ENCODE measurements at places on chromosomes 7 and 10. TPM values are rescaled to one million over a fixed set of nuclear protein-coding genes. Genes with fewer than 3 reads are reported as not detected.

DNA sequence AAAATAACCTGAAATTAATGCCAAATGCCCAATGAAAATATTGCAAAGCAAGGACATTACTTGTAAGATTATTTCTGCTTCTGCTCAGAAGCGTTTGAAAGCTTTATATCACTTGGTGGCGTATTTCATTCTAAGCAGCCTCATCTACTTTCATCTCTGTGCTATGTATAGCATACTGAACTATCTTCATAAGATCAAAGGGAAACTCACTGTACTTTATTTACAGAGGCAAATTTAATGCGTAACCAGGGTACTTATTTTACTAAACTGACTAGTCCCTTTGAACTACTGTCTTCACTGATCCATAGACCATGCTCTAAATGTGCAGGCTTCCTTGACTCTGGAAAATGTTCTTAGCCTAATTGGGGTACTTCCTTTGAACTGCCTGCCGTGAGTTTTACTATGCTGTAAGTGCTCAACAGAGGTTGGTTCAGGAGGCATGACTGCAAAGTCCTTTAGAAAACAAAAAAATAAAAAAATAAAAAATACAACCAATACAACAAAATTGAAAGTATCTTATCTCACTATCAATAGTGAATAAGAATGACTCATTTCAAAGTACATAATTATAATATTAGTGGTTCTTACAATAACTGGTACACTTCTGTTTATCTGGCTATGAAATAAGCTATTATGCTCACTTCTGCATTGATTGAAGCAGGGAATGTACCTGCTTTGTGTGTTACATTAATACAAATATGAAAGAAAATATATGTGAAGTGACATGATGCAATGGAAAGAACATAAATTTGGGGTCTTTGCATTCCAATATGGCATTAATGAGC, 41.0 kb upstream of the TSPAN12 start:
- no peak for DNase-seq

DNA sequence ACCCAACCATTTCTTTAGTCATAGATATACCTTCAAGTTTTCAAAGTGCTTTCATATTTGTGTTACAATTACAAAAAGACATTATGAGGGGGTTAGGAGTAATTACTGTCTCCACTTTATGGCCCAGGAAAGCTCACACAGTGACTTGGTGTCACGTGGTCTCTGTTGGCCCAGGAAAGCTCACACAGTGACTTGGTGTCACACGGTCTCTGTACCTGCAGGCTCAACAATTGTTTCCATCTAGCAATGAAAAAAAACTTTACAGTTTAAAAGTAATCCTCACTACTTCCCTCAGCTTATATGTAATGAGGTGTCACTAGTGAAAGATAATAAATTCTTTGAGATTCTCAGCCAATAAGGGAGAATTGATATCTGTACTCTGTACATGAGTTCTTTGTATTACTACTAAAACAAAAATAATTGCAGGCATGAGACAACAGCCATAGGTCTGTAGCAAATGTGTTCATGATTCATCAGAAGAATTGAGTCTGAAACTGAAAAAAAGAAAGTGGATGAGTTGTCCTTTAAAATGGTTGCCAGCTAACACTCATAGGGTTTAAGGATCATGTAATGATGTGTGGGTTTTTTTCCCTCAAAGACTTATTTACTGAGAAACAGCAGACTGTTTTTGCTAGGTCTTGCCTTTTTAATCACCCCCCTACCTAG, 10.9 kb downstream of the OGDH start:
- DNase-seq: peak; percentile 70

DNA sequence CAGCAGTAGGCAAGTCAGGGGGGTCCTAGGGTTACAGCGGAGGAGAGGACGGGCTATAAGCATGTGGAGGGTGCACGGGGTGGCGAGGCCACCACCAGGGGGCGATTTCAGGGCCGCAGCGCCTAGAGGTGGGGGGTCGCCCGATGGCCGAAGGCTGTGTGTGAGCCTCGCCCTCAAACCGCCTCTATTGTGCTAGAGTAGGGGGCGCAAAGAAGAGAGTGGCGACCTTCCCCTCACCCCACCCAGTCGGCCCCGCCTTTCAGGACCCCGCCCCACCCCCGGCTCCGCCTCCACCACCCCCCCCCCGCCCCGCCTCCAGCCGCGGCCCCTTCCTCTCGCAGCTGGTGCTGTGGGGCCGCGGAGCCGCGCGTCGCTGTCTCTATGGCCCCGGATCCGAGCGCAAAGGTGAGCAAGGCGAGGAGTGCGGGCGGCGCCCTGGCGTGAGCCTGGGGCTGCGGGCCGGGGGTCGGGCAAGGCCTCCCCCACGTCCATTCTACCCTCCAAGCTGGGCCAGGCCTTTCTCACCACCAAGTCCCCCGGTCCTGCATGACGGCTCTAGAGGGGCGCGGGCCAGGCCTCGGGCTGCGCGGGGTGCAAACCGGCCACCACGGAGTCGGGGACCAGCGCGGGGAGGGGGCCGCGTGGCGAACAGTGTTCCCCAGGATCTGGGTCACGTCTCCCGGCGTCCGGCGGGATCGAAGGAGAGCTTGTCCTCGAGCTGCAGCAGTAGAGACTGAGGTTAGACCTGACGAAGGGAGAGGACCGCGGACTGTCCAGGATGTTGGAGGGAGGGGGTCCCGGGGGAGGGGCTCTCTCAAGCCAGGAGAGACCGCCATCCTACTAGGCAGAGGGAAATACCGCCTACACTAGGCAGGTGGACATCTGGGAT, at the start of gene SEMA4G:
TSS of gene SEMA4G (plus strand) at position 318 of the 889 bp plus-strand sequence. CDS start 3,409 bp downstream, outside the sequence.
- DNase-seq: no peak

GRCh38 chr10:124611738-124612137, 132.4 kb downstream of the FAM53B start:
- DNase-seq: no peak

- no peak for DNase-seq
Measured at GRCh38 chr10:60257767-60258428, 131.8 kb downstream of the ANK3 start.

DNA sequence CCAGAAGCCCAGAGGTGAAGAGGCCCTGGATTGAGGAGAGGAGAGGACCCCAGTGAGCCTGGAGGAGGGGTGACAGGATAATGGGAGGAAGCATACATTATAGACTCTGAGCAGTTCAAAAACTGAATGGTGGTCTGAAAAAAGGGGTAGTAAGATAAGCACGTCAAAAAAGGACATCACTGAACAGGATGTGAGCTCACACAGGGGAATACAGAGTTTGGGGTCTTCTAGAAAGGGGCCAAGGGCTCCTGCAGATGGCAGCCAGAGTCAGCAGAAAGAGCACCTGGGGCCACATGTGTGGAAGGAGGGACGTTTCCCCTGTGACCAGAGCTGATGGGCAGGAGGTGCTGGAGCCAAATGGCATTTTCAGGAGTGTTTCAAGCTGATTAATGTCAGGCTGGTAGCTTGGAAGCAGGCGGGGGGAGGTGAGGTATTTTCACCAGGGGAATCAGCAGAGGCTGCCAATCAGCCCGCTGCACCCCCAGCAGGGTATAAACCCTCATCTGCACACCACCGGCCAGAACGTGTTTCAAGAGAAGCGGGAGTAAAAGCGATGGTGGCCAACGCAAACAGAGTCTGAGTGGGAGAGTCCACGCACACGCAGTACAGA, 85.8 kb downstream of the TNS3 start:
- DNase-seq: no peak

GRCh38 chr10:48527756-48528155, 77.1 kb downstream of the ARHGAP22 start:
- no peak for DNase-seq

DNA sequence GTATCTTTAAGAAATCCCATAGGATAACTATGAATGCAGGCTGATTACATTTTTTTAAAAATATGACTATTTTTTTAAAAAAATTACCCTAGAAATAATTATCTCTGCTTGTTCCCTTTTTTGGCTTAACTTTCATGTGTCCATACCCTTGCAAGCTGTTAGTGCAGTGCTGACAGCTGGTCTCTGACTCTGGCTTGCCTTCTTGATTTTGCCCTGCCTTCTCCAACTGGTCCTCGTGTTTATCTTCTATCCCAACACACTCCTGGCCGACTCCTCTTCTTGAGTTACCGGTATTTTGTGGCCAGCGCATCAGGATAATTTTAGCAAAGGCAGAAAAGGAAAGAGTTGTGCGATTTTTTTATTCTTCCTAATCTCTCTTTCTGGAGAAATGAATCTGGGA, 111.7 kb upstream of the STARD3NL start:
- DNase-seq: no peak

DNA sequence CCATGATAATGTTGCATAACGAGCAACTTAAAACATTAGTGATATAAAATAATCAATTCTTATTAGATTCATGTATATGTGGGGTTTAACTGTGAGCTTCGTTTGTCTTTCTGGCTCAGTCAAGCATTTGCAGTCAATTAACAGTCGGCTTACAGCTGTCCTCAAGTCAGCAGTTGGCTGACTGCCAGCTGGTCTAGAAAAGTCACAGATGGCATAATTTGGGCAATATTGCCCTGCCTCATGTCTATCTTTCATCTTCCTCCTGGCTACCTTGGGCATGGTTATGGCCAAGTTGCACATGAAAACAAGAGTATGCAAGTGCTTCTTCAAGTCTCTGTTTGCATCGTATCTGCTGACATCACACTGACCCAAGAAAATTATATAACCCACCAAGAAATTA, 186.1 kb upstream of the ZWINT start:
- DNase-seq: no peak

DNA sequence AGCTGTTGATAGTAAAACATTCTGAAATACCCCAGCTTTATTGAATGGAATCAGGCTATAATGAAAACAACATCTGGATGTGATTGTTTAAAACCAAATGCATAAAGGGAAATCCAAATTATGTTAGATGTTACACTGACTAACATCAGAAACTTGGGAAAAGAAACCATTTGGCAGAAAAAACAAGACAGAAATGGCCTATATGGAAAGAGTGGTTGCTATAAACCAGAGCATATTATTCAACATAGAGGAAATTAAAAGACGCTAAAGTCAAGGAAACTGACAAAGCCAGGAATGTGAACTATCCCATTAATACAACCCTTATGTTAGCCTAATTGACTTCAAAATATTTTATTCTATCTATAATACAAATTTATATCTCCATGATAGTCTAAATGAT, 53.0 kb upstream of the CABCOCO1 start:
- no peak for DNase-seq

GRCh38 chr7:158815800-158816128, 13.5 kb downstream of the ESYT2 start:
- no peak for DNase-seq

- peak; percentile 70 for DNase-seq
Measured at GRCh38 chr10:99551158-99551557, 18.4 kb downstream of the NKX2-3 start.

DNA sequence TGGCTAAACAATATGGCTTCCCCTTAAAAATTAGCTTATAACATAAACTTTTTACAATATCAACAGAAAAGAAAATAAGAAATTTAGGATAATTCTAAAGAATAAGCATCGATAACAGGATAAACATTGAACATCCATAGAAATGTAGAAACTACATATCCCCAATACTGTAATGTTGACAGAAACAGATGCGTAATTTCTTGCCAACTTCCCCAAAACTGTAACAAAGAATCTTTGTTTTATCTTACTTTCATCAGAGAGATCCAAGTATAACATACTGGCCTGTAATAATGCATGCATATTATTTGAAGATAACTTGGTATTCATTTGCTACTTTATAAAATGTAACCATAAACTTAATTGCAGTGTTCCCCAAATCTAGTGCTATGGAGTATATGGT, 339.9 kb downstream of the ARL4A start:
- no peak for DNase-seq

DNA sequence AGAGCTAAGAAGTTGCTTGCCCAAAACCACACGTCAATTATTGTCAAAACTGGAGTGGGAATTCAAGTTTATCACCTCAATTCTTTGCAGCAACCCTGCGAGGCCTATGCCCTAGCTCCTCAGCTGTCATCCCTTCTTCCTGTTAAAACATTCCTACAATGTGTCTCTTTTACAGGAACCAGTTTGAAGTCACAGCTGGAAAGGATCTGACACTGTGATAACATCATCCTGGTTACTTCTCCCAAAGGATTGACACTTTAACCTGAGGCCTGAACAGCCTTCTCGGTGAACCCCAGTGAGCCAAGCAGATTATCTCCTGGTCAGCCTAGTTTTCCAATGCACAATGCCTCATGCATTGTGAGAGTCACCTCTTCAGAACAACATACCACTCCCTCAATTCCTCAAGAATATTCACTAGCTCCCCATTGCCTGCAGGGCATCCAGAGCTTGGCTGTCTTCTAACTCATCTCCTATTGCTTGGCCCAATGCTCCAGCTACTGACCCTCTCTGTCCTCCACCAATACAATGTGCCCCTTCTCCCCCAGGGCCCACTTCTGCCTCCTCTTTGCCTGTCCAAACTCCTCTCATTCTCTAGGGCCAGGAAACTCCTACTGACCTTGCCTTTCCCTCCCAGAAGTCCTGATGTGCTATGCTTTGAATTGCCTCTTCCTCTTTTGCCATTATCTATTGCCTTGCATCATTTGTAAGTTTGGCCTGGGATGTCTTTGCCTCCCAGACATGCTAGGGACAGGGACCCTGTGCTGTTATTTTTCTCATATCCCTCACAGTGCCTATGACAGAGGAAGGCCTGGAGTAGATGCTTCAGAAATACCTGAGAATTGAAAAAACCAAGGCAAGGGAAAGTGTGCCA, 10.4 kb upstream of the DLG5 start:
- no peak for DNase-seq

DNA sequence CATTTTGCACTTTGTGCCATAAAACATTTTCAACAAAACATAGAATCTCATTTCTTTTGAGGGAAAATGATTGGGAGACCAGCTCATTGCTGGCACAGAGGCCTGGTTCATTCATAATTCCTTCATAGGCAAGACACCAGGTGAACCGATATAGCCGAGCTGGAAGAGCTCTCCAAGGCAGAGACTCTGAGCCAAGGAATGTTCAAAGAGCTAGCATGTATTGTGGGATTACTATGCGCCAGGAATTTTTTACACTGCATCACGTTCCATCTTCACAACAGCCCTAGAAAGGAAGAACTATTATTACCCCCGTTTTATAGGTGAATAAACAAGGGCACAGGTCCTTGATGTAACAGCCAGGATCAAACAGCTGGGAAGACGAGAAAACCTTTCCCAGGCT, 2.1 kb upstream of the IL6 start:
- DNase-seq: no peak

Gene ACTL6B
- not detected for total RNA-seq

Gene LIPJ
- total RNA-seq: not detected

Gene TACC2
- 12.7 TPM for total RNA-seq
